ENCODE measurements at places on chromosomes 12 and 14. TPM values are rescaled to one million over a fixed set of nuclear protein-coding genes. Genes with fewer than 3 reads are reported as not detected.

DNA sequence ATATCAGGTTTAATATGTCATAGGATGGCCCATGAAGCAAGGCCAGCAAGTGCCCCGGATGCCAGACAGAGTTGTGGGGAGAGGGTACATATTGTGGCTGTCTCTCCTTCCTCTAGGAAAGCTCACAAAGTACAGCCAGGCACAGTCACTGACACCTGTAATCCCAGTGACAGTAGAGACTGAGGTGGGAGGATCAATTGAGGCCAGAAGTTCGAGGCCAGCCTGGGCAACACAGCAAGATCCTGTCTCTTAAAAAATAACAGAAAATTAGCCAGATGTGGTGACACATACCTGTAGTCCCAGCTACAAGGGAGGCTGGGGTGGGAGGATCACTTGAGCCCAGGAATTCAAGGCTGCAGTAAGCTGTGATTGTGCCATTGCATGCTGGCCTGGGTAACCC lies 32.1 kb downstream of the SLC7A8 start:
- no peaks in the 10 kb centered on the region for H3K36me3 ChIP-seq
- no peak overlapping the region for H3K4me3 ChIP-seq
- DNase-seq = no peak
- no peaks in the 10 kb centered on the region for H3K27me3 ChIP-seq
- no peak overlapping the region for H3K27ac ChIP-seq

DNA sequence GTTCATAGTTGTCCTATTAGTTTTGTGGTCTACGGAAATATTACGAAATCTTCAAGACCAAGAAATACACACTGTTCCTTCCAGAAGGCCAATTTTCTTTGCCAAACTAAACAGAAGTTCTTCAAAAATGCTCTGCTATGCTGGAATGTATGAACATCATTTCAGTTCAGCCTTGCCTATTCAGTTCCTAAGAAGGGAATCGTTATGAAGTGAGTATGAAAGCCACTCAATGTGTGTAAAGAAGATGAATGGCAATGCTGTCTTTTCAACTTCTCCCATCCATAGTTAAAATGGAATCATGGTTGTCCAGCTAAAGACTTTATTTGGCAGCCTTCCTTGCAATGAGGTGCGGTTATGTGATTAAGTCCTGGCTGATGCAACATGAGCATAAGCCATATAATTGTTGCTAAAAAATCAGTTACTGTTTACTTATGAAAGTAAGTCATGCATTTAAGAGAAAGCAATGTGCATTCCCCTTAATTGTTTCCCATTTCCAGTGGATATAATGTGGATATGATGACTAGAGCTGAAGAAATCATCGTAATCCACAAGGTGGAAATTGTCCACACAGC lies 73.8 kb upstream of the PTPRR start:
- H3K4me1 ChIP-seq = no peaks in the 10 kb centered on the region
- H3K36me3 ChIP-seq = no peaks in the 10 kb centered on the region
- no peaks in the 10 kb centered on the region for H3K27me3 ChIP-seq

The GPR84 gene
- not detected for polyA plus RNA-seq

The YBX3 gene
- polyA plus RNA-seq = 86.9 TPM

DNA sequence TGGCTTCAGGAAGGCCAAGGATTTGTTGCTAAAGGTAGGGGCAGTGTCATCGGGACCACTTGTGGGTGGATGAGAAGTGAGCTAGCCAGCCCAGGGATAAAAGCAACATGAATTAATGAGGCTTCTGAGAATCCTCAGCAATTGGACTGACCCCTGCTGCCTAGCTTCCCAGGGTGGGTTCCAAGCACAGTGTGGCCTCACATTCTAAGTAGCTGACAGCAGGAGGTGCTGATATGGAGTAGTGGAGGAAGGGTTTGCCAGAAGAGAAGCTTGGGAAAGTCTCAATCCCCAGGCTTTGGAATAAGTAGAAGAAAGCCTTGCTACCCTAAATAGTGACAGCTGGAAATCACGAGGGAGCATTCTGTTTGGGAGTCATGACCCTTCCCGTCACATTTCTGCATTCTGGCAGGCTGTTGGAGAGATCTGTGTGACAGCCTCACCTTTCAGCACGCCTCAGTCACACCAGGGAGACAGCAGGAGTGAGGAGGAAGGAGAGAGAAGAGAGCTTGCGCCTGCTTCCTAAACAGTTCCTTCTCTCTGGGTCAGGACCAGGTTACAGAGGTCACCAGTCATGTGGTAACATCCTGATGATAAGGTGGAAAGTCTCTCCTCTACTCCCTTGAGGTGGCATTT lies 31.2 kb downstream of the DACT1 start:
- no peaks in the 10 kb centered on the region for H3K4me1 ChIP-seq
- H3K4me3 ChIP-seq = no peak overlapping the region
- no peaks in the 10 kb centered on the region for H3K36me3 ChIP-seq
- H3K27me3 ChIP-seq = no peaks in the 10 kb centered on the region

DNA sequence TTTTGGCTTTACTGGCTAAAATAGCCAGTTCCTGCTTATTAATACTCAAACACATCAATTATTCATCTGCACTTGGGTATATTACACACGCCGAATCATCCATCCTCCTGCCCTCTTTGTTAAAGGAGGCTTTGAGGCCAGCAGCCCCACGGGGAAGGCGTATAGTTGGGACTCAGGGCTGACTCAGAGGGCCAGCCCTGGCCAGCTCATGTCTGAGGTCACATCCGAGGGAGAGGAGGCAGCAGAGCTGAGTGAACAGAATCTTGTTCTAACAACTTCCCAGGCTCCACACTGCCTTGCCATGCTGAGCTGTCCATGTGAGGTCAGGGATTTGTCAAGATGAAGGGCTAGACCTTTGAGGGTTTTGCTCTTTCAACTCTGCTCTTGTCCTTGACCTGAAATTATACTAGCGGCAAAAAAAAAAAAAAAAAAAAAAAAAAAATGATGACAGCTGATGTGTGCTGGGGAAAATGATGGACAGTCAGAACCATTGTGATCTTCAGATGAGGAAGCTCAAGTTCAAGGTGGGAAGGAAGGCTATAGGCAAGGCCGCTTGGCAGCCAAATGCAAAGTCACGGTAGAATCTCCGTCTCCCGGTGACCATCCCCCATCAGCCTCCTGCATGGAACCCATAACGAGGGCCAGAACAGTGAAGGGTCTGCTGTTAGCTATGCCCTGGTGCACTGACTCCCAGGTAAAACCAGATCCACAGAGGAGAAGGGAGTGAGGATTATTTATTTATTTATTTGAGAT lies 12.5 kb upstream of the MARK3 start:
- no peaks in the 10 kb centered on the region for H3K4me1 ChIP-seq
- H3K4me3 ChIP-seq = no peak overlapping the region
- H3K36me3 ChIP-seq = no peaks in the 10 kb centered on the region
- no peak for DNase-seq
- H3K27me3 ChIP-seq = no peaks in the 10 kb centered on the region

GRCh38 chr12:52156757-52157565 lies 34.9 kb downstream of the KRT80 start:
- H3K4me3 ChIP-seq = no peak overlapping the region
- H3K4me1 ChIP-seq = no peaks in the 10 kb centered on the region
- peak; percentile 76 for DNase-seq
- H3K27ac ChIP-seq = no peak overlapping the region

DNA sequence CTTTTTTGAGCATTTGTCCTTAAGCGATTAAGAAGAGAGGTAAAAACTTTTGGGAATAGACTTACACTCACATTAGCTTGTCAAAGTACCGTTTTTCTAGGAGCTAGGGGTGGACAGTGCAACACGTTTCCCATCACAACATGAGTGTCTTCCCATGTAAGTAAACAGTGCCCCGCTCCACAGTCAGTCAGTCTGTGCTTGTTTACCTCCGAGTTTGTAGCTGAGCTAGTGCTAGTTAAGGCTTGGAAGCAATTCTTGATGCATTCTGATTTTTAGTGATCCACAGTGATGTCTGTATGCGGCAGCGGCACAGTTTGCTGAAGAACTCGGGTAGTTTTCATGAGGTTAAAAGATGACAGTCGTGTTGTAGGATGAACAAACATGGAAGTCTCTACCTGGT lies 941 bp downstream of the ZDHHC17 start:
- peaks cover 3% of the 10 kb centered on the region for H3K4me1 ChIP-seq
- H3K27ac ChIP-seq = peak overlapping the region; percentile 99
- no peaks in the 10 kb centered on the region for H3K36me3 ChIP-seq
- peak; percentile 40 for DNase-seq
- H3K4me3 ChIP-seq = peak overlapping the region; percentile 95
- H3K27me3 ChIP-seq = no peaks in the 10 kb centered on the region

GRCh38 chr14:29822430-29822709 lies 105.3 kb downstream of the PRKD1 start:
- no peaks in the 10 kb centered on the region for H3K36me3 ChIP-seq
- peaks cover 10% of the 10 kb centered on the region for H3K4me1 ChIP-seq
- DNase-seq = peak; percentile 16
- no peak overlapping the region for H3K27ac ChIP-seq

GRCh38 chr12:51441583-51441982 lies 17.0 kb downstream of the SLC4A8 start:
- H3K27ac ChIP-seq = no peak overlapping the region
- no peak overlapping the region for H3K4me3 ChIP-seq
- H3K36me3 ChIP-seq = no peaks in the 10 kb centered on the region

The MYF6 gene
- polyA plus RNA-seq = not detected

The LYZ gene
- polyA plus RNA-seq = 7.1 TPM

The SLC38A1 gene
- polyA plus RNA-seq = 13.3 TPM

- no peaks in the 10 kb centered on the region for H3K27me3 ChIP-seq
- no peaks in the 10 kb centered on the region for H3K4me1 ChIP-seq
- H3K27ac ChIP-seq = no peak overlapping the region
- H3K36me3 ChIP-seq = no peaks in the 10 kb centered on the region
- DNase-seq = no peak
Observed at GRCh38 chr14:28584951-28585350, 181.6 kb upstream of the FOXG1 start.

DNA sequence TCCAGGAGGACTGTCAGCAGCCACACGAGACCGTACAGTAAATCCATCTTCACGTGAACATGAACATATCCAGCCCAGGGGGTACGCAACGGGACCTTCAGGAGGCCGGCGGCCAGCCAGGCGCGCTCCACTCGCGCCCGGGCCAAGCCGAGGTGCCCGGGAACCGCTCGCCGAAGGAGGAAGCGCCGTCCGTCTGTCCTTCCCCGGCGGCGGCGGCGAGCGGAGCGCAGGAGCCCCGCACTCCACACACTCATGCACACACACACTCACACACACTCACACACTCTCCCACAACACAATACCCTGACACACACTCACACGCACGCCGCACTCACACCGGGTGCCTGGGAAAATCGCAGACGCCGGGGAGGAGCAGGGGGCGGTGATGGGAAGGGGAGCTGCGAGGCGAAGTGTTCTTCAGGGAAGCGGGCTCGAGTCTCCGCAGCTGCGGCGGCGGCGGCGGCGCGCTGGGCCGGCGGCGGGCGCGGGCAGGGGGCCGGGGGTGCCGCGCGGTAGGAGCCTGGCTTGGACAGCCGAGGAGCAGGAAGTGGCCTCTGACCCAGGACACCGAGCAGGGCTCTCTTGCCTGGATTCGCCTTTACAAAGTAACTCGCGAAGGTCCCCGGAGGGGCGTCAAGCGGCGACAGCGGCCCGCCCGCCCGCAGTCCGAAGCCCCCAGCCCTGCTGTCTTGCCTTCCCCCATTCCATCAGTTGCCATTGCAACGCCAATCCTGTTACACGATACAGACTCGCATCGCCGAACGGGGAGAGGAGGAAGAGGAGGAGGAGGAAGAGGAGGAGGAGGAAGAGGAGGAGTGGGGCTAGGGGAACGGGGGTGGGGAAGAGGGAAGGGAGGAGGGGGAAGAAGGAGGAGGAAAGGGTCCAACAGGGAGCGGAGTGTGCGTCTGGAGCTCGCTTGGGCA lies 601 bp downstream of the MDGA2 start:
- DNase-seq = no peak
- H3K4me1 ChIP-seq = no peaks in the 10 kb centered on the region
- H3K27ac ChIP-seq = no peak overlapping the region
- H3K36me3 ChIP-seq = no peaks in the 10 kb centered on the region

The RBP5 gene
- 609 TPM for polyA plus RNA-seq

The RDH16 gene
- polyA plus RNA-seq = 0.15 TPM

The OR6C2 gene
- not detected for polyA plus RNA-seq

DNA sequence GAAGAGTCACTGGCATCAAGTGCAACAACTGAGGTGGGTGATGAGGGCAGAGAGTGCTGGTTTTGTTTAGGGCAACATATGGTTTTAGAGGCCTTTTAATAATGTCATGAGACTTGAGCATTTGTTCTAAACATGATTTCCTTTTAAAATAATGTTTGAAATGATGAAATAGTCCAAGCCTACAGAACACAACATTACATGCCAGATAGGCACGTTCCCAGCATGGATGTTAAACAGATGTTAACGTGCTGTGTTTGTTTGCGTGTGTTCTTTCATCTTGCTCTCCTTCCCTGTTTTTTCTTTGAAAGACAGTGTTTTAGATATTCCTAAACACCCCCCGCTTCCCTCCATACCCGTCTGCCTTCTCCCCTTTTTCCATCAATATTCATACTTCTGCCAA lies 82.3 kb downstream of the RGS6 start:
- no peaks in the 10 kb centered on the region for H3K36me3 ChIP-seq
- no peak overlapping the region for H3K4me3 ChIP-seq
- no peak for DNase-seq
- H3K27me3 ChIP-seq = no peaks in the 10 kb centered on the region

DNA sequence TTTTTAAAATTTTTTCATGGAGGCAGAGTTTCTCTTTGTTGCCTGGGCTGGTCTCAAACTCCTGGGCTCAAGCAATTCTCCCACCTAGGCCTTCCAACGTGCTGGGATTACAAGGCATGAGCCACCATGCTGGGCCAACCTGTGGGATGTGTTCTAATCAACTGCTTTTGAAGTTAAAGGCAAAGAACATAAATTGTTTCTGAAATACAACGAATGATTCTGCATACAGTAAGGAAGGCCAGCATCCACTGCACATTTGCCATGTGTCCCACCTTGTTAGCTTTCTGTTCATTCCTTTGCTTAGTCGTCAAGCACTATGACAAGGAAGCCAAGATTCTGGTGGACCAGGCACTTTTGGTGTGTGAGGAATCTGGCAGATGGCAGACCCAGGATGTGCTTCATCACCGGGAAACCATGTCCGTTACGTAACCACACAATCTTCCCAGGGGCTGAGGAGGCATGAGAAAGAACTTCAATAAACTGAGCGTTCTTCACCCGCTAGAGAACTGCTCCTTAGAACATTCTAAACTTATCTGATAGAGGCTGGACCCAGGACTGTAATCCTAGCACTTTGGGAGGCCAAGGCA lies 24.5 kb downstream of the MOK start:
- no peak overlapping the region for H3K4me3 ChIP-seq
- no peak for DNase-seq
- H3K27me3 ChIP-seq = no peaks in the 10 kb centered on the region
- no peaks in the 10 kb centered on the region for H3K4me1 ChIP-seq
- H3K27ac ChIP-seq = no peak overlapping the region

The CRIP1 gene
- 272 TPM for polyA plus RNA-seq

The CHST11 gene
- polyA plus RNA-seq = 2.0 TPM

GRCh38 chr12:64461634-64462414 lies 9.9 kb downstream of the TBK1 start:
- no peaks in the 10 kb centered on the region for H3K27me3 ChIP-seq
- no peak for DNase-seq
- H3K4me1 ChIP-seq = no peaks in the 10 kb centered on the region
- H3K4me3 ChIP-seq = no peak overlapping the region

DNA sequence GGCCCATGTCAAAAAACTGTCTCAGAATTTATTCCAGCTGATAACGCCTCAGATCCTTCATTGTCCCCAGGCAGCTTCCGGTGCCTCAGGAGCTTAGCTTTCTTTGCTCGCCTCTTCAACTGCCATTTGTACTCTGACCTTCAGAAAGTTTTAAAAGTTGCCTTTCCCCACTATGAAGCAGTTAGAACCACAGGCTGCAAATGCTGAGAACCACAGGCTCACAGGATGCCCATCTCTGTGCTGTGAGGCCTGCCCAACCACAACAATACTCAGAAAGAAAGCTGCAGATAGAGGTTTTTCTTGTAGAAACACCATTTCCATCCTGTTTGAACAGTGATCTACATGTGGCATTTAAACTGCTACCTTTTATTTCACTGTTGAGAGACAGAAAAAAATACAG lies 131.1 kb downstream of the PRKCH start:
- no peaks in the 10 kb centered on the region for H3K4me1 ChIP-seq
- no peaks in the 10 kb centered on the region for H3K36me3 ChIP-seq
- H3K27me3 ChIP-seq = no peaks in the 10 kb centered on the region
- no peak overlapping the region for H3K4me3 ChIP-seq
